Adipocyte (in vitro differentiated cells): ENCODE measurements at places on chromosomes 12 and 14.

DNA sequence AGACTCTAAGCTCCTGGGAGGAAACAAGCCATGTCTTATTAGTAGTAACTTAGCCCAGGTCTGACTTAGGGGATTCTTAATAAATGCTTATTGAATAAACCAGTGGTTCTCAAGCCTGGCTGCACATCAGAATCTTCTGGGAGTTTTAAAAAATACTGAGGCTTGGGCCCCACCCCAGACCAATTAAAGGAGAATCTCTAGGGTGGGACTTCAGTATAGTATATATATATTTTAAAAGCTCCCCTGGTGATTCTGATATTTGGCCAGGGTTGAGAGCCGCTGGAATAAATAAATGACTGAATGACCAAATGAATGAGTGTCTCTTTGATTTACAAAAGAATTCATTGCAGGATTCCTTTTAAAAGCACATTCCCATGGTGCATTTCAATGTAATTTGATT is 151.5 kb upstream of the GSC start:
- no peak for DNase-seq

GRCh38 chr12:71046215-71046614 is 111.6 kb downstream of the TSPAN8 start:
- DNase-seq = peak; percentile 74

DNA sequence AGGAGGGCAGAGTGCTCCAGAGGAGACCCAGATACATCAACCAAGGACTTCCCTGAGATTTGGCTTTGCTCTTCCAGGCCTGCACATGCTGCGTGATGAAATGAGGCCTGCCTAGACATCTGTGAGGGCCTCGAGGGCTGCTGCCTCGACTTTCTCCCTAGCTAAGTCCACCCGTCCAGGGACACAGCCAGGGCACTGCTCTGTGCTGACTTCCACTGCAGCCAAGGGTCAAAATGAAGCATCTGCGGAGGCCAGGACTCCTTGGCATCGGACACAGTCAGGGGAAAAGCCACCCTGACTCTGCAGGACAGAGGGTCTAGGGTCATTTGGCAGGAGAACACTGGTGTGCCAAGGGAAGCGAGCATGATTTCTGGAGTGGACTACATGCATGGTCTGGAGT is 10.7 kb downstream of the SLC25A47 start:
- no peak for DNase-seq

DNA sequence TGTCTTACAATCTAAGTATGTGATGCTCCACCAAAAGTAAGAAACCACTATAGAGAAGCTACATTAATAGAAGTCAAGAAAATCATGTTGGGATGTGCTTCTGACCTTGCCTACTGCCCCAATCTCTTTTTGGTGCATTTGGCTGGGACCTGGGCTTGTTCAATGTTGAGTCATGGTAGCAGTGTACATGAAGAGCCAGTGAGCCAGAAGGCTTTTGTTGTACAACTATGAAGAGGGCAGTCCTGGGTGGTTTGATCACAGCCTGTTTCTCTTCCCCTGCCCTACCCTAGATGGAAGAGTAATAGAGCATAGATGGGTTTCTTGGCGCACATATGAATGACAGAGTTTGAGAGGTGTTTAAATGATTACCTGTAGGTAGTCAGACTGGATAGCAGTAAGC is 56.4 kb downstream of the UBR7 start:
- DNase-seq = peak; percentile 11

GRCh38 chr14:68878908-68879307 is 86.0 kb upstream of the ZFP36L1 start:
- DNase-seq = no peak
